Lower lobe of right lung (tissue), 2 donors: ENCODE measurements at places on chromosomes 7 and 10. TPM values are rescaled to one million over a fixed set of nuclear protein-coding genes. Genes with fewer than 3 reads are reported as not detected.

DNA sequence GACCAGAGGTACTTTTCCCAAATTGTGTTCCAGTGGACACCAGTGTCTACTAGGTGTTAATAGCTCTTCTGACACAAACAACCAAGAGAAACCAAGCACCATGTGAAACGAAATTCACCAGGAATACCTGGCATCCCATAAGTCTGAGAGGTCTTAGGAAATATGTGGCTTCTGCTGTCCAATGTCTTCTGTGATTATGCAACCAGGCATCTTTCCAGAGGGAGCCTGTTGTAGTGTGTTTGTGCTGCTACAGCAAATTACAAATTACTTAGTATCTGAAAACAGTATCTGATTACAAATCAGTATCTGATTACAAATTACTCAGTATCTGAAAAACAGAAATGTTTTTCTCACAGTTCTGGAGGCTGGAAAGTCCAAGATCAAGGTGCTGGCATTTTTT is 133.6 kb upstream of the NPVF start:
- H3K27me3 ChIP-seq = no peaks in the 10 kb centered on the region
- H3K36me3 ChIP-seq = no peaks in the 10 kb centered on the region
- no peak for DNase-seq
- H3K4me1 ChIP-seq = no peaks in the 10 kb centered on the region

GRCh38 chr7:81682873-81683272 is 87.0 kb downstream of the HGF start:
- no peak overlapping the region for H3K27ac ChIP-seq
- no peak for DNase-seq
- no peaks in the 10 kb centered on the region for H3K36me3 ChIP-seq
- no peaks in the 10 kb centered on the region for H3K27me3 ChIP-seq
- no peak overlapping the region for H3K4me3 ChIP-seq

- H3K27me3 ChIP-seq = no peaks in the 10 kb centered on the region
- H3K36me3 ChIP-seq = no peaks in the 10 kb centered on the region
- no peak overlapping the region for H3K27ac ChIP-seq
- no peak for DNase-seq
- no peak overlapping the region for H3K4me3 ChIP-seq
These were observed 69.7 kb downstream of the MGAM2 start for GRCh38 chr7:142181211-142181610.

DNA sequence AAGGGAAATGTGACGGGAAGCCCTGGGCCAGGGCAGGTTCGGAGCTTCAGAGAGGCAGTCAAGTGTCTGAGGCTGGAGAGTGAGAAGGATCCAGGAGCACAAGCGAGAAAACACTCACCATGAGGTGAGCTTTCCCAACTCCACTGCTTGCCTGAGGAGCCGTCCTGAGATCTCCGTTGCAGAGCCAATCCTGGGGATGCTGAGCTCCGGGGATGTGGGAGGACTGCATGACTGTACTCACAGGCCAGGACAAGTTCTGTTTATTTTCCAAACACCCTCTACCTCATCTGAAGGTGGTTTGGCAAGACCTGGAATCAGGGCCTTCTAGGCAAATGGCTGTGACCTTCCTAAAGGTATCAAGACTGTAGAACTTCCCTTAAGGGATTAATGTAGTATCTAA is 38.7 kb downstream of the GLI3 start:
- H3K27ac ChIP-seq = no peak overlapping the region
- H3K4me3 ChIP-seq = no peak overlapping the region
- no peaks in the 10 kb centered on the region for H3K36me3 ChIP-seq
- H3K27me3 ChIP-seq = no peaks in the 10 kb centered on the region

- peak overlapping the region; percentile 73 for H3K4me3 ChIP-seq
- H3K36me3 ChIP-seq = no peaks in the 10 kb centered on the region
- peak overlapping the region; percentile 64 for H3K27ac ChIP-seq
These were observed 748 bp upstream of the SH3PXD2A start for GRCh38 chr10:103855852-103856796.

- H3K27me3 ChIP-seq = no peaks in the 10 kb centered on the region
- H3K4me1 ChIP-seq = peaks cover 2% of the 10 kb centered on the region
- DNase-seq = no peak
- no peak overlapping the region for H3K4me3 ChIP-seq
- no peak overlapping the region for H3K27ac ChIP-seq
These were observed 31.1 kb upstream of the ADD3 start for GRCh38 chr10:109976681-109977080.

DNA sequence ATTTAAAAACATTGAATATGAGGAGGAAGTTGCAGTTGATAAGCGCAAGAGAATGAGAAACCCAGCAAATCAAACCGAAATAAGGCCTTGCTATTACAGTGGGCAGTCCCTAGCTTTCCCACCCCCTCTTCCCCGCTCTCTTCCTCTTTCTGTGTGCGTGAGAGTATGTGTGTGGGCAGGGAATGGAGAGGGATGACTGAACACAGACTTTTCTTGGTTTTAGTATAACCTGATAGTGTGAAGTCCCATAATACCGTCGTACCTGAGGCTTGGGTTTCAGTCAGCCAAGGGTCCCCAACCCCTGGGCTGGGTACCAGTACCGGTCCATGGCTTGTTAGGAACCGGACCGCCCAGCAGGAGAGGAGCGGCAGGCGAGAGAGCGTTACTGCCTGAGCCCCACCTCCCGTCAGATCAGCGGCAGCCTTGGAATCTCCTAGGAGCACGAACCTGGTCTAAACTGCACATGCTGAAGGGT is 255.3 kb downstream of the CELF2 start:
- H3K27me3 ChIP-seq = no peaks in the 10 kb centered on the region
- no peak overlapping the region for H3K4me3 ChIP-seq
- peaks cover 17% of the 10 kb centered on the region for H3K4me1 ChIP-seq
- peaks cover 90% of the 10 kb centered on the region for H3K36me3 ChIP-seq
- no peak for DNase-seq

DNA sequence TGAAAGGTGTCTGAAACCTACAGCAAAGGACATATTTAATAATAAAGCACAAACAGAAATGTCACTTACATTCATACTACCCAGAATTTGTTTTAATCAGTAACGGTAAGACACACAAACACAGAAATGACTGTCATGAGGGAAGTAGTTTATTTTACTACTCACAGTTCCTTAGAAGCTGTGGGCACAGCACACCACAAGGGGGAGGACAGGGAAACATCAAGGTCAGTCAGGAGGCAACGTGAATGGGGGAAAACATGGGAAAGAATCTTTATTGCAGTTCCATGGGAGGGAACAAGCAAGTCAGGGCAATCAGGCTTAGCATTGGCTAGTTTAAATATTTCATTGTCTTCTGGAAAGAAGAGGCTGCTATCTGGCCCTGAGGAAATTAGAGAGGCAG is 123.8 kb upstream of the PDSS1 start:
- no peaks in the 10 kb centered on the region for H3K36me3 ChIP-seq
- no peaks in the 10 kb centered on the region for H3K4me1 ChIP-seq
- no peak overlapping the region for H3K4me3 ChIP-seq
- H3K27ac ChIP-seq = no peak overlapping the region

GRCh38 chr7:112080978-112081377 is 125.2 kb downstream of the DOCK4 start:
- no peaks in the 10 kb centered on the region for H3K27me3 ChIP-seq
- DNase-seq = no peak
- H3K27ac ChIP-seq = peak overlapping the region; percentile 78
- H3K4me3 ChIP-seq = no peak overlapping the region
- peaks cover 60% of the 10 kb centered on the region for H3K4me1 ChIP-seq

DNA sequence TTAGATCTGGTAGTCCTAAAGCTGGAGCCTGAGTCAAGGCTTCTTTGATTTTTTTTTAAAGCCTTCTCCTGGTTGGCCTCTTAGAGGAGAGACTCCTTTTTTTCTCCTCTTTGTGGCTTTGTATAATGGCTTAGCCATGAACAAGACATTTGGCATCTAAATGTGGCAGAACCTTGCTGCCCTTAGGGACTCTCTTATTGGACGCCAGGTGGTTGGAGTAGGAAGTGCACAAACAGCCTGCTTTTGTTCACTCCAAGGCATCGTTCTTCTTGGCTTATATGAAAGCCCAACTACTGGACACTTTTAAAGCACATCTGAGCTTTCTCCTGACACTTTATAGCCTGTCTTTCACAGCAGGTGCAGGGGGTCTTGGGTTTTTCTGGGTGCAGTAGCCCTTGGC is 25.0 kb downstream of the ZPBP start:
- H3K27ac ChIP-seq = no peak overlapping the region
- DNase-seq = no peak
- peaks cover 13% of the 10 kb centered on the region for H3K4me1 ChIP-seq

DNA sequence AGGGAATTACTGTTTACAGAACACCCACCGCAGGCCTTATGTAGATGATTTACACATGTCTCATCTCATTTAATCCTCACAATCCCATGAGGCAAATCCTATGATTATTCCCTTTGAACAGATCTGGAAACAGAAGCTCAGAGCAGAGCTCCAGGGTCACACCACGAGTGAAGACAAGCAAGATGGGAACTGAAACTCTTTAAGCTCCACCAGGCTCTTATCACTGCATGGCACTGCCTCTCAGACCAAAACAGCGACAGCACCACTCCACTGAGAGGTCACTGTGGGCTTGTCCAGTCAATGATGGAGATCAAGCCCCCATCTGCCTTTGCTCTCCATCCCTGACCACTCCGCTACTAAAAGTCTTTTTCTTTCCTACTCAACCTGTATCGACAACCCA is 5.9 kb downstream of the GRID1 start:
- no peaks in the 10 kb centered on the region for H3K36me3 ChIP-seq
- H3K4me1 ChIP-seq = peaks cover 45% of the 10 kb centered on the region
- no peak overlapping the region for H3K27ac ChIP-seq
- no peak overlapping the region for H3K4me3 ChIP-seq
- H3K27me3 ChIP-seq = peaks cover 31% of the 10 kb centered on the region
- no peak for DNase-seq

GRCh38 chr7:7054252-7054830 is 128.0 kb upstream of the C1GALT1 start:
- no peaks in the 10 kb centered on the region for H3K36me3 ChIP-seq
- H3K4me1 ChIP-seq = no peaks in the 10 kb centered on the region
- no peak overlapping the region for H3K27ac ChIP-seq
- DNase-seq = no peak

GRCh38 chr7:89914711-89915110 is 239.6 kb upstream of the STEAP1 start:
- no peaks in the 10 kb centered on the region for H3K27me3 ChIP-seq
- H3K36me3 ChIP-seq = no peaks in the 10 kb centered on the region

- H3K27me3 ChIP-seq = no peaks in the 10 kb centered on the region
- H3K4me3 ChIP-seq = no peak overlapping the region
- H3K27ac ChIP-seq = no peak overlapping the region
- DNase-seq = no peak
These were observed 23.3 kb downstream of the SLC13A4 start for GRCh38 chr7:135704698-135705097.

DNA sequence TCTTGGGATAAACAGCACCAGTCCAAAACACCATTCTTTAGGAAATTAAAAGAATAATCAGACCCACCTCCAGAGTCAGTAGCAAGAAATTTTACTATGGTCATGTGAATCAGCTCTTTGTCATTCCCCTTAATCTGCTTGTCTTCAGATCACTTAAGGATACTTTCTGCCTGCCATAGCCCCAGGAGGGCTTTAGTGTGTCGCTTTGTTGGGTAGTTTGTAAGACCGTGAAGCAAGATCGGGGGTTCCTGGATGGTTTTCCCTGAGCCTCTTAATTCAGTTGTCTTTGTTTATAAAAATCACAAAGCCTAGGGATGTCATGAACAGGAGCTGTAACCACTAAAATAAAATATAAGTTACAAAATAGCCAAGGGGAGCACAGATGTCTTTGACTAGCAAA is 223.6 kb downstream of the RELN start:
- DNase-seq = no peak
- H3K27ac ChIP-seq = no peak overlapping the region
- H3K4me3 ChIP-seq = no peak overlapping the region
- H3K36me3 ChIP-seq = no peaks in the 10 kb centered on the region
- H3K27me3 ChIP-seq = no peaks in the 10 kb centered on the region
- no peaks in the 10 kb centered on the region for H3K4me1 ChIP-seq

DNA sequence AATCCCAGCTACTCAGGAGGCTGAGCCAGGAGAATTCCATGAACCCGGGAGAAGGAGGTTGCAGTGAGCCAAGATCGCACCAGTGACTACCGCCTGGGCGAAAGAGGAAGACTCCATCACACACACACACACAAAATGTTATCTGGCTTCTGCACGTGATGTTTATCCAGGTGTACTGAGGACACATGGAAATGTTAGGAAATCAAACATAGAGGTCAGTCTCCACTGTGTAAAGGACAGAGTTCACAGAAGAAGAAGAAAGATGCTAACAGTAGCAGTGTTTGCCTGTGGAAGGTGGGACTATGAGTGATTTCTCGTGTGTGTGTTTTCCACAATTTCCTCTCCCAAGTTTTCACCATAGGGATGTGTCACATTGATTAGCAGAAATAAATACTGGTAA is 256.9 kb downstream of the ELMO1 start:
- no peak for DNase-seq
- no peak overlapping the region for H3K4me3 ChIP-seq
- H3K27ac ChIP-seq = no peak overlapping the region
- H3K36me3 ChIP-seq = peaks cover 21% of the 10 kb centered on the region
- no peaks in the 10 kb centered on the region for H3K27me3 ChIP-seq
- H3K4me1 ChIP-seq = no peaks in the 10 kb centered on the region

GRCh38 chr7:32068411-32069101 is 1.7 kb downstream of the PDE1C start:
- DNase-seq = no peak
- H3K27me3 ChIP-seq = peaks cover 30% of the 10 kb centered on the region
- peak overlapping the region; percentile 59 for H3K4me3 ChIP-seq
- no peaks in the 10 kb centered on the region for H3K36me3 ChIP-seq
- no peaks in the 10 kb centered on the region for H3K4me1 ChIP-seq

- H3K36me3 ChIP-seq = no peaks in the 10 kb centered on the region
- DNase-seq = no peak
- H3K4me3 ChIP-seq = no peak overlapping the region
- H3K27me3 ChIP-seq = no peaks in the 10 kb centered on the region
These were observed 52.8 kb upstream of the FIGNL1 start for GRCh38 chr7:50502947-50503346.

The SH2D4B gene
- 1.4 TPM for total RNA-seq

The PNLIPRP2 gene
- total RNA-seq = not detected

The TRDMT1 gene
- 7.9 TPM for total RNA-seq

The ZNF425 gene
- 1.2 TPM for total RNA-seq

The ITGA8 gene
- total RNA-seq = 23.4 TPM

The HOXA13 gene
- not detected for total RNA-seq

The HMX3 gene
- total RNA-seq = not detected

The NEUROD6 gene
- not detected for total RNA-seq

The AKR1C2 gene
- total RNA-seq = 34.4 TPM

The HTRA1 gene
- total RNA-seq = 45.3 TPM

The SFXN4 gene
- 14.6 TPM for total RNA-seq

The PAPSS2 gene
- 137 TPM for total RNA-seq
